ENCODE measurements at places on chromosomes 5 and 9.
A peak's percentile ranks its signal among the peaks of the same experiment; 100 is the strongest.

DNA sequence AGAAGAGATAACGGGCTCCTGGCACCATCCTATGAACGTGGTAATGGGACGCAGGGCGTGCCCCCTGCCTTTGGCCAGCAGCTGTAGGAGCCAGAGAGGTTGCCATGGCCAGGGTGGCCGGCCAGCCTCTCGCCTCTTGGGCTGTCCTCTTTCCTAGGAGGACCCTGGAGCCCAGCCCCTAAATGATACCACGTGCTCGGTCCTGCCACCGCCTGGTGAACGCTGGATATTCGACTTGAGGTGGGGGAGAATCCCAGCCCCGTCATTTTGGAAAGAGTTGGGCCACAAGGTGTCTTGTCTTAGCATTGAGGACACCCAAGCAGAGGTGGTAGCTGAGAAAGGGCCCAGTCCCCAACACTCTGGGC, 391 bp upstream of the NRG2 start:
- no peak for DNase-seq

GRCh38 chr5:28014779-28015178, 976.4 kb upstream of the CDH9 start:
- no peak for DNase-seq

- no peak for DNase-seq
These were observed 50.8 kb downstream of the KCNN2 start for GRCh38 chr5:114412510-114413171.

DNA sequence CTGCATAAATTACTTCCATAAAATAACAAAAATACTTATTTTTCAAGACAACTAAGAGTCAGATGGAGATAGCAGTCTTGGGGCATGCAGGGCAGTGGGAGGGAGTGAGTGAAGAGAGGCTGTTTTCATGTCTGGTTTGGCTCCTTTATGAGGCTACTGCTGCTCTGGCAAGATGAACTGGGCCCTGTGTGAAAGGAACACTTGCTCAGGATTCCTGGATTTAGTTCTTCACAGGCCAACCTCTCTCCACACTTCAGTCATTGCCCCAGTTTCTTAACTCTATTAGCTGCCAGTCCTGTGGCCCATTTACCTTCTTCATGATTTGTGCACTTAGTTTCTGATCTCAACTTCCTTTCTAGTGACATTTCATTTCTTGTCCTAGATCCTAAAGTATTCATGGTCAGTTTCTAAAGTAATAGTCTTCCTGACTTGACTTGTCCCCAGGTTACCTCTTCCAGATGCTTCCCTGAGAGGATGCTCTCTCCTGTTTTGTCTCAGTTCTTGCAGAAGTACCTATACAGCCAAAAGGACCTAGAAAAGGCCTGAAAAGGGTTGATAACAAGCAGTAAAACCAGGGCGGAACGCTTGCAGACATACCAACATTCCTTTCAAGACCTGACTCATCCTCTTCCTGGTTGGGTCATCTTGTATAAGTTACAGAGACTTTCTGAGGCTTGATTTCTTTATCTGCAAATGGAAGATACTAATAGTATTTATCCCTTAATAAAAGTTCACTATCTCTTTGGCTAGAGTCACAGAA, 77.0 kb upstream of the ZFAND5 start:
- no peak for DNase-seq

DNA sequence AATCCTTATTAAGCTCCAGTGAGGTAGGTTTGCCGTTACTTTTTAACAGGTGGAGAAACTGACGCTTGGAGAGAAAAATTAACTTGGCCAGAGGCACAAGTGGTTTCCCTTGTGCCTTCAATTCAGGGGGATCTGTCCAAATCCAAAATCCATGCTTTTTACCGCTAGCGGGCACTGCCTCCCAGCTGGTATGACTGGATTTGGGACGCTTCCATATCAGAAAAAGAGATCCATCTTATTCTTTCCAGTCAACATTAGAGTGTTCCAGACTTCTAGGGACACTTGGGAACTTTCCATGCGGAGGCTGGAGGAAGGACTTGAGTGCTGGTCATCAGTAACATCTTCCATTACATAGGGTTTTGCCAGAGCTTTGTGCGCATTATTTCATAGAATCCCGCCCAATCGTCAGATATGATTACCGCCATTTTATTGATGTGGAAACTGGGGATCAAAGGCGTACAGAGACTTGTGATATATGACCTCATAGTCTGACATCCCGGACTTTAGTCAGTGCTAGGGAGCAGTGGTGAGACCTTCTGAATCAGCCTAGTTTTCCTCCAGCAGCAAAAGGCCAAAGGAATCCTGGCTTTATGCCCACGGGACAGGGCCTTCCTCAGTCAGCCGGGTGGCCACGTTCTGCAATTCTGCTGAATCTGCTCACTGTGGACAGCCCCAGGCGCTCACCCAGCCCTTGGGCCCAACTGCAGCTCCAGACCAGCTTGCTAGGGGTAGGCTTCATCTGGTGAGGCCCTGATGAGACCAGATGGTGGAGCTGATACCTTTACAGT, 1.1 kb upstream of the GNPDA1 start:
- DNase-seq = no peak

DNA sequence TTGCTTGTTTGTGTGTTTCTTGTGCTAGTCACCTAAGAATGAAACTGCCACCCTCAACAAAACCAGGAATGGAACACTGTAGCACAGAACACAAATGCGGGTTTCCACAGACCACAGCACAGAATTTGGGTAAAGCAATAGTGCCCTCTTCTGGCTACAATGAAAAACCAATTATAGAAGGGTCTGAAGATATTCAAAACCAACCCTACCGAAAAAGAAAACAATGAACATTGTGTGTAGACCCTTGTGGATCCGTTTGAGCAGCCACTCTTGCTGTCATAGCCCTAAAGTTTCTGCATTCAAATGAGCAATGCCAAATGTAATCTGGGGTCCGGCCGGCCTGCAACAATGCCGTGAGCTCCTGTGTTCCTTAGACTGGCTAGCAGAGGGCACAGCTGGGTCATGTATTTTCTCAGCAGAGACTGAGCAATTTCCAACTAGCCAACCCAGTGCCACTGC, 8.3 kb upstream of the ENC1 start:
- DNase-seq = peak; percentile 68

DNA sequence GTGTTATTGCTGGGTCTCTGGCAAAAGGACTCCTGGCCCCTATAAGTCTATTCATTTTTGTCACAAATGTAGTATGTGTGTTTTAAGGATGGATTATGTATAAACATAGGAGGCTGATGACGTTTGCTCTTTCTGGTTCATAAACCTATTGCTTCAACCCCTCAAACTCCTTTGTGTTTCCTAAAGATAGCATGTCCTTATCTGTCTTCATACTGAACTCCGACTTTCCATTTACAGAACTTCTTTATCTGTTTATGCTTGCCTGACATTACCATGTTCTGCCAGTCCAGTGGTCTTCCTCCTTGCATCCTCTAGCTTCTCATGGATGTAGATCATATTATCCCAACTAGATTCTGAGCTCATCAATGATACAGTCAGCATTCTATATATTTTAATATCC, 46.1 kb downstream of the ARHGEF28 start:
- no peak for DNase-seq

DNA sequence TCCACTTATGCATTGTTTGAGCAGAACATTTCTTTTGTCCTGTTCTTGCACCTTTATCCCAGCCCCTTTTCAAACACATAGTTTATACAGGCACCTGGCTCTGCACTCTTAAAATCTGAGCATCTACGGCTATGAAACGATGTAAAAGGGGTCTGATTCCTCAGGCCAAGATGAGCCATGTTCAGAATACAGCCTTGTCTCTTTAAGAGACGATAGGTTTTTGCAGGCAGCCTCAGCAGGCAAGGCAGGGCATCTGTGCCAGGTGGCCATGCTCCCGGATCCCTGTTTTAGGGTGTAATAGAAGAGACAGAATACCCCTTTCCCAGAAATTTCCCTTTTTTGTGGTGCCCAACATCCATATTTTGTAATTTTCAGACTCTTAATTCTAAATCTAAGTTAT, 89.1 kb upstream of the NFIB start:
- no peak for DNase-seq

- DNase-seq = no peak
These were observed 16.0 kb downstream of the ERP44 start for GRCh38 chr9:100082782-100083181.

GRCh38 chr5:82396871-82397514, 118.8 kb upstream of the RPS23 start:
- DNase-seq = no peak

DNA sequence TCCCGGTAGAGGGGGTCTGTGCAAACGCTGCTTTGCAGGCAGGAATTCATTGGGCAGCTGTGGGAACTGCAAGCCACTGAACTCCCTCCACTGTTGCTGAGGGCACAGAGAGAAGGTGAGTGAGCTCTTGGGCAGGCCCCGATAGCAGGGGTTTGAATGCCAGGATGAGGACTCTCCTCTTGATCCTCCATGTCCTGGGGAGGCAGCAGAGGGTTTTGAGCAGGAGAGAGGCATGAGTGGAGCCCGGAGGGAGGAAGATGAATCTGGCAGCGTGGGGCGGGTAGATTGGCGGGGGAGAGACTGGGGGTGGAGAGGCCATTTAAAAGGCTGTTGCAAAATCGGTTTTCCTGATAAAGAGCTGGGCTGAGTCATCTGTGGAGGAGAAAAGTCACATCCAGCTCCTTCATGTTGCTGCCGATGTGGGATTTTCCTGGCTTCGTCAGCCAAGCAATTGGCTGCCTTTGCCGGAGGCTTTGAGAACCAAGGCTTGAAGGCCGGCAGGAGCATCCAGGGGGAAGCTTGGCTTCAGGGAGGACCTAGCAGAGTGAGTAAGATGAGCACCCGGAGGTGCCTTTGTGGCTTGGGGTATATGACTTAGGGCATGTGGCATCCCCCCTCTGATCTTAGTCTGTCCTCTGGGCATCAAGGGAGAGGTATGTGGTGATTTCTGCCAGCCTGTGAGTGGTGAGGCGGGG, at the start of gene SYNPO:
SYNPO (plus strand) TSS at position 350 of the 695 bp plus-strand sequence. CDS start 7,616 bp downstream, outside the sequence.
- no peak for DNase-seq

DNA sequence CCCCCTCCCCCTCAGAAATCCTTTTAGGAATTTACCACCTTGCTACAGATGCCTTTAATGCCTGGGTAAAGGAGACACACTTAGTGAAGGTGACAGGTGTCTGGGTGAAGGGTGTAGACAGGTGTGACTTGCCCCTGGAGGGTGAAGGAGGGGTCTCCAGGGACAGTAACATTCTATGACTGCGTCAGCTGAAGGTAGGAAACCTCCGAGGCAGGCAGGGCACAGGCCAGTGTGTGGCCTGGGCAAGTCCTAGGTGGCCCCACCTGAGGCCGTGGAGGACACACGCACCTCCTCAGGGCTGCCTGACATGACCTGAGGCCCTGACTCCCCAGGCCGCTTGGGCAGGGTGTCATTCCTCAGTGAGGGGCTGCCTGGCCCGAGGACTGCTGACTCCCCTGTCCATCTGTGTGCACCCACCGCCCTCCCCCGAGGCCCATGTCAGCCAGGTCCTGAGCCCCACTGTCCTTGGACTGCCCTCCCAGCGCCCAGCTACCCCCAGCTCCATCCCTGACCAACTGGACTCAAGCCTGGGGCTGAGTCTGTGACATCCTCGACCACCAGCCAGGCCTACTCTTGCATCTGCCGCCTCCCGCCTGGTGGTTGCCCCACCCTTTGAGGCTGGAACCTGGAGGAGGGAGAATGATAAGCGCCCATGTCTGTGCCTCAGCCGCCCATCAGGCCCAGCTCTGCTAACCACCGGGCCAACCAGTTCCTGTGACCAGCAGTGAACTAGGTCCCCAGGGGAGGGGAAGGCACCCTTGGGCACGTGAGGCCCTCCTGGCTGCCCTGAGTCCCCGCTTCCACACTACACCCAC, 18.4 kb downstream of the CARD19 start:
- DNase-seq = no peak

- no peak for DNase-seq
These were observed 24.1 kb downstream of the TENT4A start for GRCh38 chr5:6737043-6737941.

GRCh38 chr9:37540634-37541033, 35.5 kb downstream of the FBXO10 start:
- no peak for DNase-seq

DNA sequence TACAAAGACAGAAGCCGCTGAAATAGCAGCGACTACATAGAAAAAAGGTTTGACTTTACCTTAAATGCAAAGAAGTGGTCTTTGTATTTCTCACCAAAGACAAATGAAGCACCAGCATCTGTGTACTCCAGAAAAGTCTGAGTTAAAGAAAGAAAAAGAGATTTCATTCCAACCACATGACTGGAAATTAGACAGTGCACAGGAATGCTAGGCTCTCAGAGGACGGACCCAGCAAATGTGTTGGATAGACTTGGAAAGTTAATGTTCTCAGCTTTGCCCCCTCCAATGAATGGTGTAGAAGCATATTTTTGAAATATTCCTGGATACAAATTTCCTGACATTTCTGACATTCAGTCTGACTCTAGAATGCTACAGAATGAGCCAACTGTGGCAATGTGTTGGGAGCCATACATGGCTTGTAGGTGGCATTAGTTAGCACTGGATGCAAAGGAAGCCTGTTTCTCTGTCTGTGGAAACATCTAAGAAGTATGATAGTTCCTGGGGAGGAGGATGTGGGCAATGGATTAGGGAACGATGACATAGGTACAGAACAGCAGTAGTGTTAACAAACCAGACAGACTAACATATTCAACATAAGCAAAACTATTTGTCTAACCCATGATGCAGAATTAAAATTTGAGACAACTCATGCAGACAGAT, 43.3 kb downstream of the SLC28A3 start:
- no peak for DNase-seq

GRCh38 chr5:178306430-178307225, 74.0 kb upstream of the PHYKPL start:
- DNase-seq = no peak

DNA sequence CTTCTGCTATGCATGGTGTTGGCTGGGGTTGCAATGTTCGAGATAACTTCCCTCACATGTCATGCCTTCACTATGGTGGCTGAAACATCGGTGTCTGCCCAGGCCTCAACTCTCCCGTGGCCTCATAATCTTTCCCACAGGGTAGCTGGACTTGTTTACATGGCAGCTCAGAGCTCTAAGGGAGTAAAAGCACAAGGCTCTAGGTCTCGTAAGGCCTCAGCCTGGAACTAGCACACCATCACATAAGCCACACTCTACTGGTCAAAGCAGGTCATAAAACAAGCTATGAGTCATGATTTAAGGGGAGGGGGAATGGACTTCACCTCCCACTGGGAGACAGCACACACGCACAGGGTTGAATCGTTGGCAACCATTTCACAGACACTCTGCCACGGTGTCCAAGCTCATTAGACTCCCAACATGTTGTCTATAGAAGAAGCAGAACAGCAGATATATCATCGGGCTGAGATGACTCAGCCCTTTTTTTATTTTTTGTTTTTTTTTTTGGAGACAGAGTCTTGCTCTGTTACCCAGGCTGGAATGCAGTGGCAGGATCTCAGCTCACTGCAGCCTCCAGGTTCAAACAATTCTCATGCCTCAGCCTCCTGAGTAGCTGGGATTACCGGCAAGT, 66.8 kb upstream of the IL17B start:
- no peak for DNase-seq

- no peak for DNase-seq
These were observed 25.9 kb downstream of the QRFP start for GRCh38 chr9:130870491-130871381.

- DNase-seq = no peak
These were observed 69.0 kb downstream of the SHC3 start for GRCh38 chr9:89109666-89110065.

GRCh38 chr5:175848676-175849075, 22.7 kb upstream of the CPLX2 start:
- no peak for DNase-seq

Data from CD4-positive, alpha-beta T cell treated with Interleukin-21 for 1 hour (primary cell).